ENCODE measurements at places on chromosomes 1 and 21.

DNA sequence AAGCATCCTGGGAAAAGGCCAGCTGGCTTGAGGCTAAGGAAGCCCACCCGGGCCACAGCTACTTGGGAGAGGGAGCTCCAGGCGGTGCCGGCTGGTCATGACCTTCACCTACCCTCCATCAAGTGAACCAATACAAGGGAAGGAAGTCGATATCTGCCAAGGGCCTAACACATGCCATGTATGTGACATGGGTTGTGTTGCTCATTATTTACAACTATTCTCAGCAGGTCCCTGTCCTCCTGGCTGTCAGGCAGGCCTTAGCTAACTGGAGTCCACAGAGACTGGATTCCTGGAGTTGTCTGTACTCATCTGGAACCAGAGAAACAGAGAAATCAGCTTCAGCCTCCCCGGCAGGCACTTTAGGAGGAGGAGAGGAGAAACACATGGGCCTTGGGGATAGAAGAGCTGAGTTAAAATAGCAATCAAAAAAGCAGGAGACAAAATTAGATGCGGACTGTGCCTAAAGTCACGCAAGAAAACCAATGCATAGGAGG, 15.7 kb downstream of the TCEA3 start:
- no peak for DNase-seq

GRCh38 chr1:178345807-178346206, 151.0 kb downstream of the CLEC20A start:
- DNase-seq, result no peak

- peak; percentile 53 for DNase-seq
These were observed 1.2 kb upstream of the PTTG1IP start for GRCh38 chr21:44874497-44875315.

DNA sequence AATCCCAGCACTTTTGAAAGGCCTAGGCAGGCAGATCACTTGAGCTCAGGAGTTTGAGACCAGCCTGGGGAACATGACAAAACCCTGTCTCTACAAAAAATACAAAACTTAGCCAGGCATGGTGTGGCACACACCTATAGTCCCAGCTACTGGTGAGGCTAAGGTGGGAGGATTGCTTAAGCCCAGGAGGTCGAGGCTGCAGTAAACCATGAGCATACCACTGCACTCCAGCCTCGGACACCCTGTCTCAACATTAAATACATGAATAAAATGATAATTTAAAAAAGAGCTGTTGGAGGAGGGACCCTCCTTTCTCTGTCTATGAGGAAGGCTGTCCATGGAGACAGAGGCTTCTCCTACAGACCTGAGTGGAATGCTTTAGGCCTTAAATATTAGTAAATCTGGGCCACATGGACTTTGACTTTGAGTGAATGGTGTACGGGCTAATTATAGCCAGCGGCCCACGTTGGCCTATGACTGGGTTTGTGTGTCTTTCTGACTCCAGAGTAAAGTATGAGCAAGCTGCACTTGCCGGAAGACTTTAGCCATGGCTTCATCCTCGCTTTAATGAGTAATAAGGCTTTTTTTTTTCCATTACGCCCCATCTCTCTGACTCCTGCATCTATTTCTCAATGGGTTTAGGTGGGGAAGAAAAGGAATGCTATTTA, 21.3 kb downstream of the RAB3B start:
- DNase-seq, result no peak

GRCh38 chr21:44984792-44985440, 45.1 kb downstream of the SLX9 start:
- DNase-seq, result no peak

- DNase-seq, result peak; percentile 16
These were observed 51.1 kb downstream of the ZNF326 start for GRCh38 chr1:90045853-90046563.

GRCh38 chr1:17075470-17076255, 21.8 kb upstream of the SDHB start:
- peak; percentile 20 for DNase-seq

GRCh38 chr1:154694995-154695394, 87.0 kb upstream of the ADAR start:
- no peak for DNase-seq

DNA sequence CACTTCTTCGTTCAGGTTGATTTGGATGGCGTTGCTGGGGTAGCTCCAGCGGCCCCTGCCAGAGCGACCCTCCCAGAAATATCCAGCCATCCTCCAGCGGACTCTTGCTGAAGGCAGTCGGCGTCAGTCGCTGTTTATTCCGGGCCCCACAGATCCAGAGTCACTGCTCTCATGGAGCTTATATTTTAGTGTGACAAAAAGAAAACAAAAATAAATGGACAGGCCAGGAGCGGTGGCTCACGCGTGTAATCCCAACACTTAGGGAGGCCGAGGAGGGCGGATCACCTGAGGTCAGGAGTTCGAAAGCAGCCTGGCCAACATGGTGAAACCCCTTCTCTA, 791 bp upstream of the CFAP298 start:
- DNase-seq, result no peak

DNA sequence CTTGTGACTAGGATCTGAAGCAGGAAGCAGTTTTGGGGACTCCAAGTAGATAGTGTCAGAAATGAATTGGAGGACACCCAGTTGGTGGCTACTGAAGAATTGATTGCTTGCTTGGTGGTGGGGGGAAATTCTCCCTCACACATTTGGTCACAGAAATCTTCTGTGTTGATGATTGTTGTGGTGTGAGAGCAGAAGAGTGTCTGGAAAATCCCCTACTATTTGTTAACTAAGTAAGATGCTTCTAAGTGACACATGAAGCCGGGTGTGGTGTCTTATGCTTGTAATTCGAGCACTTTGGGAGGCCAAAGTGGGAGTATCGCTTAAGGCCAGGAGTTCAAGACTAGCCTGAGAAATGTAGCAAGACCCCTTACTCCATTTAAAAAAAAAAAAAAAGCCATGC, 22.5 kb upstream of the IPP start:
- DNase-seq, result no peak

DNA sequence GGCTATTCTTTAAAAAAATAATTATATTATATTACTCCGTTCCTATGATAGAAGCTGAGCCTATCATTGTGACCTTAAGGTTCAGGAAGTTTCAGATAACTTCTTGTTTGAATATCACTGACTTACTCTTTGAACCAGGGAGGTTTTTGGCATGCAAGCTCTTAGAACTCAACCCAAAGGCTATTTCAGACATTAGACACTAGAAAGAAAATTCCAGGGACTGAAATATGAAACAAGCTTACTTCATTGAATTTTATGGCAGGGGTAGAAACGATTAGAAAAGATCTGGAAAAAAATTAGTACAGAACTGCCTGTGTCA, 159.6 kb downstream of the DENND1B start:
- no peak for DNase-seq

DNA sequence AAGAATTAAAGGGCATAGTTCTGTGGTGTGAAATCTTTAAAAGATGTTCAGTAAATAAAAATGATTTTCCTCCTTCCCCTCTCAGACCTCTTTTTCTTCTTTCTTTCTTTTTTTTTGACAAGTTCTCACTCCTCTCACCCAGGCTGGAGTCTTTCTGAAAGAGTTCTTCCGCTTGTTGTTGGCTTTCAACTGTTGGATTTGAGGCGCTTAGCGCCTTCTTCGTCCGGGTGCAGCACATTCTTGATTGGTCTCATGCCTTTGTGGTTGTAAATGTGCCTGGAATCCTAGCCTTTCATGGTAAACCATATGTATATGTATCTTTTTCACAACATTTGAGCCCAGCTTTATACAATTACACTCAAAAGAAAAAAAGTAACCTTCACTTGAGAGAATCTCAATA, 980 bp upstream of the METTL18 start:
- no peak for DNase-seq

DNA sequence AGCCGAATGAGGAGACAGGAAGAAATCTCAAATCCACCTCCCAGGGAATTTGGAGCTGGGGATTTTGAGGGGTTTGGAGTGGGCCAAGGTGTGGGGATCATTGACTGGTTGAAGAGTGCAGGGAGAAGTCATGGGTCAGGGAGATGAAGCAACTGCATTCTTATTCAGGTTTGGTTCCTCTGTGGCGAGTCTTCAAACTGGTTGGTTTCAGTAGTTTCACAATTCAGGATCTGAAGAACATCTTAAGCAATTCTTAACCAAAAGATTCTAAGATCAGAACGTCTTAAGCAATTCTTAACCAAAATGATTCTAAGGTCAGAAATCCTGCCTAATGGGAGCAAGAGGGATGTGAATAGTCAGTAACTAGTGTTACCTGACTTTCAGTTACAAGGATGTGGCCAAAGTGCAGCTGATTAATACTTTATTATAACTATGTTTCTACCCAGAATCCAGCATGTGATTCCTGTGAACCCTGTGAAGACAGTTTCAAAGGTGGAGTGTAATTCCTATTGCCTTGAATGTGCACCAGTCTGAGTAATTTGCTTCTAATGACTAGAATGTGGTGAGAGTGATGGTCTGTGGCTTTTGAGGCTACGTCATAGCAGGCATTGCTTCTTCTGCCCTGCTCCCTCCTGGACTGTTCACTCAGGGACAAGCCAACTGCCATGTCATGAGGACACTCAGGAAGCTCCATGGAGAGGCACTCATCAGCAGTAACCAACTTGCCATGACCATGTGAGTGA, 61.2 kb downstream of the OLFML3 start:
- DNase-seq, result no peak

GRCh38 chr1:181112071-181112929, 23.8 kb downstream of the IER5 start:
- DNase-seq, result no peak

DNA sequence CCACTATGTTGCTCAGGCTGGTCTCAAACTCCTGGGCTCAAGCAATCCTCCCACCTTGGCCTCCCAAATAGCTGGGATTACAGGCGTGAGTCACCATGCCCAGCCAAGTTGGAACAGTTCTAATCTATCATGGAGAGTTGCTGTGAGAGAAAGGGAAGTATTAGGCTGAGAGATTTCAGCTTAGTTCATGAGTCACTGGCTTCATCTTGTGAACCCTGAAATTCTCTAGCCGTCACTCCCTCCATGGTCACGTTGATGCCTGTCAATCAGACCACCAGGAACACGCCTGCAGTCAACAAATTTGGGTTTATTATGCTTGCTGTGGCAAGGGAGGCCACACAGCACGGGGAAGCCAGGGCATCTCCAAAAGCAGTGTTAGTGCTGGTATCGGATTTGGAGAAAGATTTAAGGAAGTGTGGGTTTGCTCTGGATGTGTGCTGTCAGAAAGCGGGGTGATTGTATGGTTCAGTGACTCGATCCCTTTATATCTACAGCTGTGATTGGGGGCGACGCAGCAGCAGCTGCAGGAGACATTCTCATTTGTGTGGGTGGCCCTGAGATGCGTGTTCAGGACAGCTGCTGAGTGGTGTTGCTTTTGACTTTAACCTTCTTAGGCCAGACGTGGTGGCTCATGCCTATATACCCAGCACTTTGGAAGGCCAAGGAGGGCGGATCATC, 18.7 kb downstream of the UQCRHL start:
- no peak for DNase-seq

- DNase-seq, result peak; percentile 54
These were observed 95.2 kb downstream of the ITPKB start for GRCh38 chr1:226643611-226644540.

All from CD4-positive, alpha-beta T cell treated with Interleukin-17A for 1 hour (primary cell).